Stimulated activated CD8-positive, alpha-beta memory T cell treated with anti-CD3 and anti-CD28 coated beads, Interleukin-15, amount 100 ng/mL, for 4 hours (primary cell): ENCODE measurements at places on chromosomes 6 and 20.

DNA sequence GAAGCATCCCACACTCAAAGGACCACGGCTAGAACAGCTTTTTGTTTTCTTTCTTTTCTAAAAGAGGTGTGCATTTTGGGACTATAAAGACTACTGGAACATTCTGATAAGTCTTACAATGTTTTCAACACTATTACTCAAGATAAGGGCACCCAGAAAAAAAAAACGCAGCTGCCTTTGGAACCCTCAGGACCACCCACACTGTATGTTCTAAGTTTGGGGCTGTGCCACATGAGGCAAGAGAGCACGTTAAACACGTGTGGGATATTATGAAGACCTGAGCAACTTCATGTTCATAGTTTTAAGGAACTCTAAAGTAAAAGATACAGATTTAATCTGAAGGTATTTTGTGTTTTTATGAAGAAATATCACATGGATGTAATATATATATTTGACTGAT is 204.6 kb downstream of the FOXC1 start:
- DNase-seq, result no peak

- DNase-seq, result no peak
These were observed 168.0 kb downstream of the OTOR start for GRCh38 chr20:16916165-16916564.

- no peak for DNase-seq
These were observed 52.0 kb downstream of the JPH2 start for GRCh38 chr20:44135012-44135412.

- no peak for DNase-seq
These were observed 56.1 kb downstream of the ADAT2 start for GRCh38 chr6:143394389-143394788.

GRCh38 chr6:158780246-158780884 is 38.8 kb downstream of the EZR start:
- DNase-seq, result no peak

DNA sequence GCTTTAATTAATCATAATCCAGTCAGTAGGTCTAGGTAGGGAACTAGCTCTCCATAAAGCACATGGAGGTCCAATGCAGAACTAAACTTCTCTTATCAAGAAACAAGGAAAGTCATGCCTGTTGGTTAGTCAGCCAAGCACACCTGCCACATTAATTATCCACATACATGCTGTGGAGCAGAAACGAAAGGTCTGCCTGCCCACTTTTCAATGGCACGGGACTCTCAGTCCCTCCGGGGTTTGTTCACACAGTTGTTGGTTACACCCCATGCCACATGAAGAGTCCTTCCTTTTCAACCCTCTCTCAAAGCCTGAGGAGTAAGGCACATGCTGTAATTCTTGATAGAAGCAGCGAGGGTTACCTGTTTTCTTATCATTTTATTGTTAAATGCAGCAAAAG is 1096.4 kb upstream of the MAP3K7 start:
- no peak for DNase-seq

DNA sequence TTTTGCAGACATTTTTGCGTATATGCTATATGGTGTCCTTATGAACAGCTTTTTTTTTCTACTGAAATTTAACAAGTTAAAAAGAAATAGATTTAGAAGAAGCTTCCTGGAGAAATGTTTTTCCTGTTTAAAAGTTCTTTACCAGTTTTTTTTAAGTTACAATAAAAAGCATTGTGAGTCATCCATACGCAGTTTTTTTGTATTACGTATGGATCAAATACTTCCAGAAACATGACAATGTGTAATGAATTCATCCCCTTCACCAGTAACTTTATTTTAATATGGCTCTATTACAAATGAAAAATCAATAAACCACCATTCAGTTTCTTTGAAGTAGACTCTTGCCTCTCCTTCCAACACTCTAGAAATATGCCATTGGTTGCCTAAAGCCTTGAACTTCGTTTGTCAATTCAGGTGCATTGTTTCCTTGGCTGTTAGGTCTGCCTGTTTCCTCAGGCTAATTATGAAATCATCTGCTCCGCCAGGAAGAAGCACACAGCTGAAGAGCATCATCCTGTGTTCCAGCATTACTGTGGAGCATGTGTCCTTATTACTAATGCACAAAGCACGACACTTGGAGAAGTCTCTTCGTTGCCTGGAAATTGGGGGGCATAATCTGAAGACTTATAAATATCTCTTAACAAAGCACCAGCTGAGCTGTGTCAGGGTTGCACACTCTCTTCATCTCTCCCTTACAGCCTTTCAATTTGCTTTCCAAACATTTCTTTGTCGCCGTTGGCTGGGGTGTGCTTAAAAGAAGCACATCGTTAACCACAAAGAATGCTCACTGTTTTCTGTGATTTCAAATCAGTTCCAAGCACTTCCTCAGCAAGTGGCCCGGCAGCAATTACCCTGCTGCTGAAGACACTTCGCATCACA is 9.6 kb downstream of the MOXD1 start:
- no peak for DNase-seq

DNA sequence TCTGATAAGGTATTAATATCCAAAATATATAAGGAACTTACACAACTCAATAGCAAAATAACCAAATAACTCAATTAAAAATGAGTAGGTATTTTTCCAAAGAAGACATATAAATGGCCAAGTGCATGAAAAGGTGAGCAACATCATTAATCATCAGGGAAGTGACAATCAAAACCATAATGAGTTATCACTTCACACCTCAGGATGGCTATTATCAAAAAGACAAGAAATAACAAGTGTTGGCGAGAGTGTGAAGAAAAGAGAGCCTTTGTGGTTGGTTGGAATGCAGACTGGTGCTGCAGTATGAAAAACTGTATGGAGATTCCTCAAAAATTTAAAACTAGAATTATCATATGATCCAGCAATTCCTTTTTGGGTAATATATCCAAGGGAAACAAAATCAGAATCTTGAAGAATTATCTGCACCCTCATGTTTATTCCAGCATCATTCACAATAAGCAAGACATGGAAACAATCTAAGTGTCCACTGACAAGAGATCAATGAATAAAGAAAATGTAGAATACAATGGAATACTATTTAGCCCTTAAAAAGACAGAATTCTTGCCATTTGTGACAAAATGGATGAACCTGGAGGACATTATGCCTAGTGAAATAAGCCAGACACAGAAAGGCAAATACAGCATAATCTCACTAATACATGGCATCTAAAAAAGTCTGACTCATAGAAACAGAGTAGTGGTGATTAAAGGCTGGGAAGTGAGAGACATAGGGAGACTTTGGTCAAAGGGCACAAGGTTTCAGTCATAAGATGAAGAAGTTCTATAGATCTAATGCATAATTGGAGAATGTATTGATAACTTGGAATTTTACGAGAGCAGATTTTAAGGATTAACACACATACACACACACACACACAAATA is 175.6 kb downstream of the FOXA2 start:
- DNase-seq, result no peak

DNA sequence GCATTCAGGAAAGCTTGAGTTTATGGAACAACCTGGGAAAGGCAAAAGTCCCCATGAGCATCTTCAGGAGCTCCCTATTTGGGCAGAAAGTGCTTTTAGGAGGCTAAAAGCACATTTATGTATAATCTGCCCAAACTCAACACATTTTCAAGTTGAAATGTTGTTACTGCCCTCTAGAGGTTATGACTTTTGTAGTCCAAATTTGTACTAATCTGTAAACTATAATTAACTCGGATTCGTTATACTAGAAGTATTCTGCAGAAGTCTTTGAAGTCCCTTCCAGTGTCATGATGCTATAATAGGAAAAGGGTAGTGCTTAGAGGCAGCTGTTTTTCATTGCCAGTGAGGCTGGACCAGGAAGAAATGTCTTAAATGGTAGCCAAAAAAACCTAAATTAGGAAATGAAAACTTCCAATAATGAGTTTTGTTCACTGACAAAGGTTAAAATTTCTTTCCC is 44.8 kb upstream of the EMILIN3 start:
- DNase-seq, result no peak

GRCh38 chr6:143276436-143276835 is 174.1 kb downstream of the ADAT2 start:
- no peak for DNase-seq

DNA sequence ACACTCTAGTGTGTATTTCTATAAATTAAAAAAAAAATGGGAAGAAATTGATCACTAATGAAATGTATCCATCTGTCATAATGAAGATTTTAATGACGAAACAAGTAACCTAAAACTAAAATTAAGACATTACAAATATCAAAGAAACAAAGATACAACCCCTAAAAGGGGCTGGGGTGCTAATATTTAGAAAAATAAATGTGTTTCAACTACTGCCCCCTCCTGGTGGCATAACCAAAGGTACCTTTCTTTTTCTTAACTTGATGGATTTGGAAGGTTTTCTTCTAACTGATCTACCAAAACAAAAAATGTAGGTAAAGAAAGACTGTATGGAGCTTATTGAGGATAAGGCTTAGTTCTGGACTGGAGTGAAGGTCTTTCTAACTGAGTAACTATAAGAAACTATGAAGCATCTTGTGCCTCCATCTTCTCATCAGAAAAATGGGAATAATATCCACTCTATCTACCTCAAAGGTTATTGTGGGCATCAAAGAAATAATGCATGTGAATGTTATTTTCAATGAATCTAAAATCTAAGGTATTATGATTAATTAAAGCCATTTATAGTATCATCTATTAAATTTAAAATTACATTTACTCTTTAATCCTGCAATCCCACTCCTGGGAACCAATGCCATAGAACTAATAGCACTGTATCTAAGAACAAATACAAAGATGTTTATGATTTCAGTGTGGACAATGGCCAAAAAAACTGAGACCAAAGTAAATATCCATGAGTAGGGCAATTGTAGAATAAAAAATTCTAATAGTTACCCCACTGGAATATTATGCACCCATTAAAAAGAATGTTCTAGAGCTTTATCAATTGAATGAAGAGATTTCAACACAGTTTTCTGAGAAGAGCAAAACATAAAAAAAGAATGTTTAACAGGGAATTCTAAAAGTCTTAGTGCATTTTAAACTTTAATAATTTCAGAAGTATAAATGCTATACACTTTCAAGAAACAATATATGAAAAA is 117.2 kb downstream of the BACH2 start:
- no peak for DNase-seq

DNA sequence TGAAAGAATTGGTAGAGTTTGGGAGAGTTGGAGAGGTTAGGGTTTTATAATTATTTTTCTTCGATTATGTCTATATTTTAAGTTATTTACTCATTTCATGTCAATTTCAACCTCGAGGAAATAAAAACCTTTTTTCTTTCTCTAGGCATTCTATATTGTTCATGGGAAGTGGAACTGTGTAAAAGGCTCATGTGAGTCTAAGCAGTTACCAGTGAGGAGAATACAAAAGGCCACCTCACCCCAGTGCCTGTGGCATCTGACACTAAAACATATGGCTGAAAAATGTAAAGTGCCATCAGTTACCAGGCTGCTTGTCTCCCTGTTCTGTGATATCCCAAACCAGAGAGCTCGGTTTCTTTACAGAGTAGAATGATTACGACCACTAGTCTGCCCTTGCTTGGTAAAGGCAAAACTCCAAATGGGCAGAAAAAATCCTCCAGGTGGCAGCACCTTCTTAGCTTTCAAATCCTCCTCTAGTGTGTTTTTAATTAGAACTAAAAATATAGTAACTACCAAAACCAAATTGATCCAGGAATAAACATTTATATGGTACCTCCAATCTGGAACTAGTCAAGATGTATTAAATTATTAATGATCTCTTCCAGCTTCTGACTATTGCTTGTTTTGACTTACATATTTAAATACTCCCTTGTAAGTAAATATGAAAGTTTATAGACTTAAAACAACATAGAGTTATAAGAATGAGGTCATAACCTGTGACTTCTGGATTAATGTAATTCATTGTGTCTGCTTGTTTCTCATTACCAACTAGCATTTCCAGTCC is 122.6 kb upstream of the MCHR2 start:
- no peak for DNase-seq

GRCh38 chr6:12973386-12973785 is 256.8 kb downstream of the PHACTR1 start:
- no peak for DNase-seq

DNA sequence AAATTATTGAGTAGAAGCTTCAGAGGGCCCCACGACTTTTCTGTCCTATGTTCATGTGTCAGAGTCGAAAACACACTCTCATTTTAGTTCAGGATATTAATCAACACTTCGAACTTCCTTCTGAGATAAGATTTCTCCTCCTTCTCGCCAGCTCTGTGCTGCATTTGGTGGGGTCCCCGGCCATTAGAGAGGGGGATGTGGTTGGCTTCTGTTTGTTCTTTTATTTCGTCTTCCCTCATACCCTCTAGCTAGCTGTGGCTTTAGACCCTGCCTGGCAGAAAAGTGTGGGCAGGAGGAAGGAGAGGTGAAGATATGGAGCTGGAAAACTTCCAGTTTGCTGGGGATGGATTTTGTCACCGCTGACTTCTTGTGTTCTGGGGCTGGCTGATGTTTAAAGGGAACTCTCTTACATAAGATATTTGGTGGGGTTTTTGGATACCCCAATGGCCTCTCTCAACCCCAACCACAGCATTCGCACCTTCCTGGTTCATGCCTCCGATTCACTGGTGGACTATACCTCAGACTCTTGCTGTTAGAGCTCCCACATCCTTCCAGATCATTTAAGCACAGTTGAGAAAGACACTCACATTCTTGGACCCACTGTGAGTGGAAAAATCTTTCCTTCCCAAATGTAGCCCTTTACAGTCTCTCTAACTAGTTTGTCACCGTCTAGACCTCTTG is 30.7 kb upstream of the TMX4 start:
- DNase-seq, result no peak
